ENCODE measurements at places on chromosomes 7 and 10.

GRCh38 chr10:1410032-1410431 is 327.3 kb downstream of the ADARB2 start:
- DNase-seq = no peak

GRCh38 chr10:116669832-116670644 is 49.3 kb downstream of the PNLIPRP2 start:
- DNase-seq = no peak

DNA sequence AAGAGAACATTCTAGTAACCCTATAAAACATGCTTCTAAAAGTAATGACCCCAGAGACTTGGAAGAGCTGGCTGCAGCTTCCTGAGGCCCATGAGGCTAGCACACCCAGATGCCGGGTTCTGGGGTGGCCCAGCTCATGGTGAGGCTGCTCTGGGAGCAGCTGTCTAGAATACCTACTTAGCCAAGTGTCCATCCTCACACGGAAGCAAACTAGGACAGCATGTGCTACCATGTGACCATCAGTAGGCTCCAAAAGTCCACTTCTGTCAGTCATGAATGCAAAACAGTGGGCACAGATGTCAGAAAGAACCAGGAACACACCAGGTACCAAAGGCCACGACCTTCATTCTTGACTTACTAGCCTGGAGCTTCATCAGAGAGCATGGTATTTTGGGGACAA is 32.4 kb downstream of the CTBP2 start:
- DNase-seq = no peak

DNA sequence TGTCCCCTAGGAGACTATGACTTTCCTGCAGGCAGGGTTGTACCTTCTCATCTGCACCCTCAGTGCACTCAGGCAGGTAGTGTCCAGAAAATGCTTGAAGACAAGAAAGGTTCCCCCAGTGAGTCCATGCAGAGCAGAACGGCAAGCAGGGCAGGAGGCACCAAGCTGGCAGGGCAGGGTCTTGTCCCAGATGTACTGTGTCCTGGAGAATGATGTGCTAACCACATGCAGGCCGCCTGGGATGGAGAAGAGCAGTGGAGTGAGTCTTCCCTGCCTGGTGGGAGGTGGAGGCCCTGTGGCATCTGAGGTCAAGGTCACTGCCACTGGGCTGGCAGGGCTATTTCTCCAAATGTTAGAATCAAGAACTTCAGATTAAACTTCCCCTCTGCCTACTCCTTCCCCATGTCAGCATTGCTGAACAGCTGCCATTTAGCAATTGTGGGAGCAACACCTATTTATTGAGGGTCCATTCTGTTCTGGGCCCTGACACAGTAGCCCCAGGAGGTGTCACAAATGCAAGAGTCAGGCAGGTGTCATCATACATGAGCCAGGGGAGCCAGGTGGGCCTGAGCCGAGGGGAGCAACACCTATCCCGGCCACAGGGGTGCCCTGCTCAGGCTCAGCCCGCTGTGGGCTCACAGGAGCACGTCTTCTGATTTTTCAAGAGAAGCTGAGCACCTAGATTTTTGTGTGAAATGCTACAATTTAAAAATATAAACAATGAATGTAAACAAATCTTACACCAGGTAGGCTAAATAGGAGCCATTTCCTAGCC is 34.1 kb downstream of the PTPRE start:
- DNase-seq = no peak

GRCh38 chr10:650886-651615 is 38.4 kb downstream of the DIP2C start:
- no peak for DNase-seq

- DNase-seq = no peak
Observed at GRCh38 chr7:98240961-98241673, 10.9 kb downstream of the TECPR1 start.

DNA sequence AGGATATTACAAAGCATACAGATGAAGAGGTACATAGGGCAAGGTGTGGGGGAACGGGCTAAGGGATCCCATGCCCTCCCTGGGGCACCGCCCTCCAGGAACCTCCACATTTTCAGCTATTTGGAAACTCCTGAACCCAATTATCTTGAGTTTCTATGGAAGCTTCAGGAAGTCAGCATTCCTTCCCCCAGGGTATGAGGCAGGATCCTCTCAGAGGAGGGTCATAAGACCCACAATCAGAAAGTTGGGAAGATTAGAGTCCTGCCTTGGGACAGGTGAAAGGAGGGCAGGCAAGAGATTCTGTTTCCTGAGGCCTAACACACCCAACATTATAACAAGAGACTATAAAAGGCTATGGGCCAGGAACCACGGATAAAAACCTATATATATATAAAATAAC is 98.0 kb downstream of the RALA start:
- no peak for DNase-seq

DNA sequence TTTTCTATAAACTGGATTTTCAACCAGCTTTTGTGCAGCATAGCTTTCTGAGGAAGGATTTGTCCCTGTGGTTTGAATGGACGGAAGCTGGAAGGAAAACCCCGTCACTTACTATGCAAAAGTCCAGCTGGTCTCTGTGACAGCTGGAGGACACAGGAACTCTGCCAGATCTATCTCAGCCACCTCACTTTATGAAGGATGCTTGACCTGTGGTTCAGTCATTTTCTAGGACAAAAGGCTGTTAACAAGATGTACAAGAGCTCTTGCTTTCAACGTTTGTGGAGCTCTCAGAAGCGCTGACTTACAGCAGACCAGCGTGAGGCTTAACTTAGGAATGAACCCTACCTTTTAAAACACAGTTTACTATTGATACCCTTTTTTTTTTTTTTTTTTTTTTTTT is 90.8 kb downstream of the CREM start:
- DNase-seq = no peak

DNA sequence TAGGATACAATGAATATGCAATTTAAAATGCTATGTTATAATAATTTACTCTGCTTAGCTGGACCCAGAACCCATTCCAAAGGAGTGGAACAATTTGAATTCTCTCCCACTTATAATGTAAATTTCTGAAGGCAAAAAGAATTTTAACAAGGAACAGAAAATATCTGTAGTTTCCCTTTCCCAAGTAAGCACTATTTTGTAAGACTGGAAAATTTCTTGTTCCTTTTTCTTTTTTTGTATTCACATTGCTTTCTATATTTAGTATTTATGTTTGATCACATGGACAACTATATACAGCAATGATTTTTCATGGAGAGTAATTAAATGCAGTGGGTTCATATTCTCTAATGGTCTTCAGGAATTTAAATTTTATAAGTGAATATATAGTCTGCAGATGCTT is 127.4 kb downstream of the GPR85 start:
- no peak for DNase-seq

DNA sequence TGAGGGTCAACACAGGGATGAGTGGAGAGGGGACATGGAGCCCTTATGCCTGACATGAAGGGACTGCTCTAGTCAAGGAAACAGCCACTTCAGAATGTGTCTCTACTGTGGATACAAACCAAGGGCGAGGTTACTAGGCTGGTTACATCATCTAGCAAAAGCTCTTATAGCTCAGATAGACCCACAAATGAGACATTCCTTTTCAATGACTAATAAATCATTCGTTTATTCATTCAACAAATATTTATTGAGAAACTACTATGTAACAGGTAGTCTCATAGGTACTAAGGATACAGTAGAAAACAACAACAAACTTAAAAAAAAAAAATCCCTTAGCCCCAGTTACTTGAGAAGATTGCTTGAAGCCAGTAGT is 219.5 kb downstream of the KIAA1217 start:
- no peak for DNase-seq

DNA sequence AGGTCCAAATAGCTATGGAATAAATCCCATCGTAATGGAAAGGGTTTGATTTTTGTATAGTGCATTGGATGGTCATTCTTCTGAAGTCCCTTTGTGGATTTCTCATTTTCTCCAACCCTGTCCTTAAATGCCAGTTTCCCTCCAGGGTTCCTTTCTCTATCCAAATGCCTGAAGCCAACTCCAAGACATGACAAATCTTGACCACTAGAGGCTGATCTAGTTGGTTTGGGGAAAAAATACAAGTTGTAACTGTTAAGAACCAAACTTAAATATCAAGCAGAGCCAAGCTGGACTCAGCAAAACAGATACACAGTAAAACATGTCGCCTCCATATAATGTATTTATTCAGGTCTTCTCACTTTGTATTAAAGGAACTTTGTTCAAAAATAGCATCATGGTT is 28.7 kb downstream of the FRMD4A start:
- no peak for DNase-seq

DNA sequence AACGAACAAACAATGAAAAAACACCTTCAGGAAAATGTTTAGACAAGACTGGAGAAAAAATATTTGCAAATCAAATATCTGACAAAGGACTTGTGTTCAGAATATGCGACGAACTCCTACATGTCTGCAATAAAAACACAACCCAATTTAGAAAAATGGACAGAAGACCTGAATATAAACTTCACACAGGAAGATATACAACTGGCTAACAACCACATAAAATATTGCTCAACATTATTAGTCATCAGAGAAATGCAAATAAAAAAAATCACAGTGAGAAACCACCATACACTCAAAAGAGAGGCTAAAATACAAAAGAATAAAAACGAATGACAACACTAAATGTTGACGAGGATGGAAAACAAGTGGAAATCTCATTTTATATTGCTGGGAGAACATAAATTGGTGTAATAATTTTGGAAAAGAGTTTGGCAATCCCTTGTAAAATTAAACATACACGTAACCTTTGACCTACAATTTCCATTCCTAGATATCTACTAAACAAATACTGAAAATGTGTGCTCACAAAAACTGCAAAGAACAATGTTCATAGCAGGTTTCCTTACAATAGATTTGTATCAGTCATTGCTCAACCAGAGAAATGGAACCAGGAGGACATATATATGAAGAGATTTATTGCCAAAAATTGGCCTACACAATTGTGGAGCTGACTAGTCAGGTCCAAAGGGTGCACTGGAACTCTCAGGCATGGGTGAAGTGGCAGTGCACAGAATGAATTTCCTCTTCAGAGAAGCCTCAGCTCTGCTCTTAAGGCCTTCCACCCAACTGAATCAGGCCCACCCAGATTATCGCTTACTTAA is 82.9 kb upstream of the OGDHL start:
- no peak for DNase-seq

GRCh38 chr10:21860718-21861117 is 142.8 kb downstream of the DNAJC1 start:
- DNase-seq = no peak

- no peak for DNase-seq
Observed at GRCh38 chr7:97167176-97167575, 49.7 kb downstream of the SDHAF3 start.

DNA sequence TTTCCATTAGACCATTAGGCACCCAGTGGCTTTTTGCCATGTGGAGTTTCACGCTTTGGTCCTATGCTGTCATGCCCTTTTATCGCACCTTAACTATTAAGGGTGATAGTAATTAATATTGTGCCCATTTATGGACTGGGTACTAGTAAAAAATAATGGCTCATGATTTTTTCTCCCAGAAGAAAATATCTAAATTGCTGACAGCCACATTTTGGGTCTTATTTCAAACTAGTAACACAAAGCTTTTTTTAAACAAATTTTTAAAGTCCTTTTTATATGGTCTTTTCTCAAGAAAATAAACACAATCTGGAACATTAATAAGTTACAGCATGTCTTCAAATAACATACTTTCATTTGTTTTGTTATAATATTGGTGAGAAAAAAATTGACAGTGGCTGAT is 179.7 kb downstream of the ANKRD7 start:
- DNase-seq = no peak

DNA sequence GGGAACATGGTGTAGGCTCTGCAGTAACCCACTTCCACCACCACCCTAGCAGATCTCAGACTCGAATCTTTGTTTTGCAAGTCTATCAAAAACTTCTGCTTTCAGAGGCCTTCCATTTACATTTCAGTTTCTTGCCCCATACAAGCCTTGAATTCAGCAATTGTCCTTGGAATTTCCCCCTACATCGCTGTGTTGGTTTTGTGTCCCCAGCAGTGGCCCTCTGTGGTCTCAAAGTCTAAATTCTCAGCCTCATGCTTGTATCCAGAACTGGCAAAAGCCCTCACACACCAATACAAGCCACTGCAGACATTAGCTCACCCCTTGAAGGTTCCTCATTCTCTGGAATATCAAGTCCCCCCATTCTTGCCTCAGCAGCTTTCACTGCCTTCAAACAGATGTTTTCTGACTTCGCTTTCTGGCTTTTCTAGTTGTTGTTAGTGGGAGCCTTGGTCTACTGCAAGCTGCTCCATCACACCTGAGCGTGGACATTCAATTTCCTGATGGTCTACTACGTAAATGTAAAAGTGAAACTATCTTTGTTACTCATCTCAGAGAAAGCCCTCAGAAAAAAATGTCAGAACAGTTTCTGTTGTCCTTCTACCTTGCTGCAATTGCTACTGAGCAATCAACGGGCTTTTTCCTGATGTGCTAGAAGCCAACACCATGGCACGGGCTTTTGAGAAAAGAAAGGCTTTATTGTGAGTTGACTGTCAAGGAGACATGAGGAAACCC is 1.8 kb upstream of the NUB1 start:
- DNase-seq = no peak

Data from activated T-cell treated with anti-CD3 and anti-CD28 coated beads for 48 hours (primary cell).